ENCODE measurements at places on chromosomes 12 and 14.
A peak's percentile ranks its signal among the peaks of the same experiment; 100 is the strongest.

DNA sequence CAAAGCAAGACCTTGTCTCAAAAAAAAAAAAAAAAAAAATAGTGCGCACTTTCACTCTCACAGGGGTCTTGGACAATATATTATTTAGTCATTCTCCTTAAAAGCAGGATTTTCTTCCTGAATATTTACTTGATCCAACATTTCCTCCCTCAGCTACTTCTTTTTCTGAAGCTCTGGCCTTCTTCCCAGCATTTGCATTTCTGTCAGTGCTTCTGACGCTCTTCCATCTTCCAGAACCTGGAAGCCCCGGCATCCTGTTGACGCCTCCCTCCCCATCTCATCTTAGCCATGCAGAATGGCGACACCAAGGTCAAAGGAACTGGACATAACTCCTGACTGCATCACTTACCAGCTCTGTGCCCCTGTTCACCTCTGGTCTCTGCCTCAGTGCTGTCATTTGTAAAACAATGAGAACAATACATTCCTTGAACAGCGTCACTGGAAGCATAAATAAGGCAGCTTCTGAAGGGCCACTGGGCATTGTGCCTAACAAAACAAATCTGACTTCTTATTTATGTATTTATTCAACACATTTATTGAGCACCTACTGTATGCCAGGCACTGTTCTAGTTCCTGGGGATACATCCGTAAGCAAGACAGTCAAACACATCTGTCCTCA is 90.9 kb upstream of the MDM1 start:
- DNase-seq, result no peak

DNA sequence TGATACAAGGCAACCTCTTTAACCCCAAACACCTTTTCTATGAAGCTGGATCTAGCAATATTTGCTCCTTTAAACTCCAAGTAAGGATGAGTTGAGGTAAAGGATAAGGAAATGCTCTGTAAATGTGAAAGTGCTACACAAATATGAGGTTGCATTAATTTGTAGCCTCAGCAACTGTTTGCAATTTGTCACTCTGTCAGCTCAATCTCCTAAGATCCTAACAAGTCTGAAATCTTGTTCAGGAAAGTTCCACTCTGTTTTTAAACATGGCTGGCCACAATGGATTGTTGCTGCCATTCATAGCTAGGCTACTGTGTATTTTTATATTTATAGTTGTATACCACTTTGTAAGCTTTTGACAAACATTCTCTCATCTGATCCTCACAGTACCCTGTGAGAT is 51.3 kb downstream of the SCN8A start:
- DNase-seq, result no peak

- no peak for DNase-seq
These were observed 363.4 kb downstream of the NUAK1 start for GRCh38 chr12:105775343-105775742.

DNA sequence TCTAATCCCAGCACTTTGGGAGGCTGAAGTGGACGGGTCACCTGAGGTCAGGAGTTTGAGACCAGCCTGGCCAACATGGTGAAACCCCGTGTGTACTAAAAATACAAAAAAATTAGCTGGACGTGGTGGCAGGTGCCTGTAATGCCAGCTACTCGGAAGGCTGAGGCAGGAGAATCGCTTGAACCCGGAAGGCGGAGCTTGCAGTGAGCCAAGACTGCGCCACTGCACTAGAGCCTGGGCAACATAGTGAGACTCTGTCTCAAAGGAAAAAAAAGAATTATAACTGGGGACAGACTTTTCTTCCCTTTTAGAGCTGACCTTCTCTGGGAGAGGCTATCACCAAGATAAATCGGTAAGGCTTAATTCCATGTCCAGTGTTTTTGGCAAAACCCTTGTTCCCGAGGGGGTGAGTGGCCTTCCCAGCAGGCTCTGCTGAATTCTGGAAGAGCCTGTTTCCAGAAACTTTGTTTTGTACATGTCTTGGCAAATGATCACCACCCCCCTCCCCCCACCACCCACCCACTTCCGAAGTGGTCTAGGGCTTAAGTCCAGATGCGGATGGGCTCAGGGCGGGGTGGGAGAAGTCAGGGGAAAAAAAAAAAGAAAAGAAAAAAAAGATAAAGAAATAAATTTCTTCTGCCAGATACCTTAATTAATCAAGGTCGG is 32.3 kb upstream of the DEGS2 start:
- DNase-seq, result no peak

- no peak for DNase-seq
These were observed 183.3 kb downstream of the SSPN start for GRCh38 chr12:26378711-26379110.

GRCh38 chr12:115450710-115451109 is 766.7 kb upstream of the TBX3 start:
- no peak for DNase-seq

DNA sequence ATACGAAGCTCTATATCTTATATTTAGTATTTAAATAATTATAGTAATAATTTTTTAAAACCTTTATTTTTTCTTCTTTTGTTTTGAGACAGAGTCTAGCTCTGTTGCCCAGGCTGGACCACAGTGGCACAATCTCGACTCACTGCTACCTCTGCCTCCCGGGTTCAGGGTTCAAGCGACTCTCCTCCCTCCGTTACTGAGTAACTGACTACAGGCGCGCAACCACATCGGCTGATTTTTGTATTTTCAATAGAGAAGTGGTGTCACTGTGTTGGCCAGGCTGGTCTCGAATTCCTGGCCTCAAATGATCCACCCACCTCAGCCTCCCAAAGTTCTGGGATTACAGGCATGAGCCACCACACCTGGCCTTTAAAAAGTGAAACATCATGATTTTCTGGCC is 13.0 kb upstream of the WNK1 start:
- no peak for DNase-seq

- no peak for DNase-seq
These were observed 117.0 kb downstream of the PTCSC3 start for GRCh38 chr14:36059531-36059930.

DNA sequence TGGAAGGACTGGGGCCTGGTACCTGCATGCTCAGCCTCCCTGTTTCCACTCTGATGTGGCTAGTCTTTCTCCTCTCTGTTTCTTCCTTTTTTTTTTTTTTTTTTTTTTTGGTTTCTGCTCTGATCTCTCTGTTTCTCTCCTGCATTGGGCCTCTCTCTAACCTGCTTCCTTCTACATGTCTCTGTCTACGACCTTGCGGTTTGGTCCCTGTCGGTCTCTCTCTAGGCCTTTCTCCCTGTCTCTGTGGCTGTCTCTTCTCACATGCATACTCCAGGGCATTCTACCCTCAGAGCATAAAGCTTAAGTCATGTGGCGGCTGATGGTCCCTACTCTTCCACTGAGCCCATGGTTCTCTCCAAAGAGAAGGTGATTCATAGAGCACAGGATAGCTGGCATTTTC is 1096.6 kb downstream of the BCL11B start:
- DNase-seq, result no peak

DNA sequence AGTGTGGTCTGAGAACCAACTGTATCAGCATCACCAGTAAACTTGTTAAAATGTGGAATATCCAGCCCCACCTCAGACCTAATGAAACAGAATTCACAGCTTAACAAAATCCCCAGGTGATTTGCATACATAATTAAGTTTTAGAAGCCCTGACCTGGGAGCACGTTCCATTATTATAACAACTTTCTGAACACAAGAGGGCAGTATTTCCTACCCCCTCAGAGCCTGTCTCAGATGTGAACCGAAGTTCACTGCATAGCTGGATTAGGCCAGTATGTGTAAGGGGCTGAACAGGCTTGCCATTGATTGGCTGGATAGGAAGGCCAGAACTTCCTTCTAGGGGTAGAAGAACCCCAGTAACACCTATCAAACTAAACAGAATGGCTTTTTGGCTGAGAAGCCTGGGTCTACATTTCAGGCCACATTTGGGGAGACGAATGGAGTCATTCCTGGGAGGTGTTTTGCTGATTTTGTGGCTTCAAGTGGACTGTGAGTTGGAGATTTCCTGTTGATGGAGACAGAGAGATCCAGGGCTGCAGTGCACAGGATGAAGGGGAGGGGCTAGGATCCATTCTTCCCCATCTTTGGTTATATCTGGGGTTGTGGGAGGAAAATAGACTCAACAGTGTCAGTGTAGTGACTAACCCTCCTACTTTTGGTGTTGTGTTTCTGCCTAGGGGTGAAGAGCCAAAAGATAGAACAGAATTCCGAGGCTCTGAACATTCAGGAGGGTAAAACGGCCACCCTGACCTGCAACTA is 94.7 kb upstream of the OR4E1 start:
- DNase-seq, result peak; percentile 16

- no peak for DNase-seq
These were observed 58.7 kb upstream of the KCNA5 start for GRCh38 chr12:4984971-4985370.

GRCh38 chr12:6280053-6280469 is 30.4 kb upstream of the PLEKHG6 start:
- DNase-seq, result no peak

DNA sequence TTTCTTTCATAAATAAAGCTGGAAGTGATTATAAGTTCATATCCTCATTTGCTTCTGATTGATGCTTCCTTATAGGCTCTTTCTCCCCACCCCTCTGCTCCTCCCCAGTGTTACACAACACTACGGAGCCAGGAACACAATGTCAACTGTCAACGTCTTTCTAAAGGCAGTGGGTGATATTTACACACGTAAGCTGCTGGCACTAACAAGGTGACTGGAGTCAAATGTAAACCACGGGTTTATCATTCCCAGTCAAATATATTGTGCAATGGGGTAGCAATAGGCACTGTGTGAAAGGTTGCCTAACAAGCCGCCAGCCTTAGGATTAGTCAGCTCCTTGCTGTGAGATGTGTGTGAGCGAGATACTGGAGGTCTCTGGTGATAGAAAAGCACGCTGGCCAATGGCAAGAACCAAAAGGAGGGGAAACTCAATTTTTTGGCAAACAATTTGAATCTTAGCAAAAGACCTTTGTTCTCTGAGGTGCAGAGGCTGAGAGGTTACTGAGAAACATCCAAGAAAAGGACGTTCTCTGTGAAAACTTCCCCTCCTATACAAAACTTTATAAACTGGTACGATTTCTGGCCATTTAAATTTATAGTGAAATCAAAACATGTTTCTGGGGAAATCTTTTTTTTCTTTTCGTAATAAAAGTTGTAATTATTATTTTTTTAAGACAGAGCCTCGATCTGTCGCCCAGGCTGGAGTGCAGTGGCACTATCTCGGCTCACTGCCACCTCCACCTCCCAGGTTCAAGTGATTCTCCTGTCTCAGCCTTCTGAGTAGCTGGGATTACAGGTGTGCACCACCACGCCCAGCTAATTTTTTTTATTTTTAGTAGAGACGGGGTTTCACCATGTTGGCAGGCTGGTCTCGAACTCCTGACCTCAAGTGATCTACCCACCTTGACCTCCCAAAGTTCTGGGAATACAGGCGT is 22.3 kb upstream of the HECTD1 start:
- DNase-seq, result no peak

DNA sequence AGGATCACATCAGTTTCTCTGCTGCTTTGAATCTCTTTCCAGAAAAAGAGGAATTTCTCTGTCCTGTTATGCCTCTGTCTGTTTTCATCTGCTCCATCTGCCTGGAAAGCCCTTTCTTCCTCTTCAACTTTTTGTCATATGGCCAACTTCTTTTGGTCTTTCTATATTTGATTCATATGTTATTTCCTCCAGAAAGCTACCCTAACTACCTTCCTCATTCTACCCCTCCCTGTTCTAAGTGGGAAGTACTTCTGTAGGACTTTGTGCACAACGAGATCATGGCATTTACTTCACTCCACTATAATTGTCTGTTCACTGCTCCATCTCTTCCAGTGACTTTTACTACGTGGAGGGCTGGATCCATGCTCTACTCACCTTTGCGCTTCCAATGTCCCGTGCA is 5.9 kb downstream of the CLEC4D start:
- no peak for DNase-seq

GRCh38 chr14:39102265-39102968 is 618 bp downstream of the SEC23A start:
- no peak for DNase-seq

DNA sequence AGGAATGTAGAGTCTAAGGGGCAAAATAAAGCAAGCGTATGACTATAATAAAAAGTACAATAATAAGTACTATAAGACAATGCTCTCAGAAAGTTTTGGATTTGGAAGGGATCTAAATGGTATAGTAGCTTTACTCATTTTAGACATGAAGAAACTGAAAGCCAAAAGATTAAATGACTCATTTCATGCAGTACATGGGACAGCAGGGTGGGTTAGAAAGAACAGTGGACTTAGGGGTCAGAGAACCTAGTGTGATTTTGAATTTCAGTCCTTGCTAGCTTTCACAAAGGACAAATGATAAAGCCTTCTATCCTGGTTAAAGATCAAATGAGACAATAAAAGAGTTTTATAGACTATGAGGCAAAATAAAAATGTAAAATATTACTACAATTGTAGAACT is 6.8 kb upstream of the LEMD3 start:
- DNase-seq, result no peak

DNA sequence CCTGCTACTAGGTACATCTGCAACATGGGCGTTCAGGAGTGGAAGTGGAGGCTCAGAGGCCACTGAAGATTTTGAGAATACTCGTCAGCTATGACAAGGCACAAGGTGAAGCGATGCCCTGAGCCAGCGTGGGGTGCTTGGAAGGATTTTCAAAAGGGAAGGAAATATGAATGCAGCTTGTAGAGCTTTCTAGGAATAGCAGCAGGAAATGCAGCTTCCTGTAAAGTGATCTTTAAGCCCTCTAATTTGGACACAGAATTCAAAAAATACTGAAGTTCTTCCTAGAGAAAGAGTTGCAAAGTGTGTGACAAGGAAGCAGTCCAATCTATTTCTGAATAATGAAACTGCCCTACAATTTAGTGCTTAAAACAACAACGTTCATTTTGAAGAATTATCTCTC is 13.2 kb upstream of the C1S start:
- DNase-seq, result no peak

DNA sequence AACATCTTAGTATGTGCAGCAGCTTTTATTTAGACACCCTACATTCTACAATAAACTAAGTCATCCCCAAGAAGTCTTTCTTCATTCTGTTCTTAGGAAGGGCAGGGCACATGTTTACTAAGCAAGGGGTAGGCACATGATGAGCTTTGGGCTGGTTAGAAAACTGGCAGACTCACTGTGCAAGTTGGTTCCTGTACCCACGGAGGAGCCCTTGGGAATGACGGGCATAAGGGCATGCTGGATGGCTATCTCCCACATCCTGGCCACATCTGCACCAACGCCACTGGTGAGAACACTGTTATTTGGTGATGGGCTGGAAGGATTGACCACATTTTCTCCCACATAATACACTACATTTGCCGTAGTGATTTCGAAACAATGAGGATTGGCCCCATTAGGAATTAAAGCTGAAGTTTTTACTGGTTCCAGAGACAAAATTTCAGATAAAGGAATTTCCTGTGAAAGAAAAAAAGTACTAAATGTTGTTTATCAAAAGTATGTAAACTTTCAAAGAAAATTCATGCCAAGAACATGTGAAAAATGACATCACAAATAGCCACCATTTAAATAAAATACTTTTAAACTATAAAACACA is 297.0 kb downstream of the PRKD1 start:
- no peak for DNase-seq
